Keratinocyte (primary cell): ENCODE measurements at places on chromosomes 4 and X.

DNA sequence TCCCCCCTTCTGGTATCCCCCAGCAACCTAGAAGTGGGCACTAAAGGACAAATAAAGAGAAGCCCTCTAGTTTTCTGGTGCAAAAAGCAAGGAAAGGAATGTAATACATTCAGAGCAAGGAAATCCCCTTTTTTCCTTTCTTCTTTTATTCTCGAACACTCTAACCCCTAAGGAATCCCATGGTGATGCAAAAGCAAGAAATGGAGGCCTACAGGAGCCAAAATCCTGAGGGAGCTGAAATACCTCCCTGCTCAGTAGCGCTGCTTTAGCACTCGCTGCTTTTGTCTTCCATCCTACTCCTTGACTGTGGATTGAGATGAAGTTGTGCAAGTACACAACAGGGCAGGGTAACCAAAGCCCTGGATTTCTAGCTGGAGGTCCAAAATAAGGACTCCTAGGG, 251.0 kb downstream of the PRDM5 start:
- H3K36me3 ChIP-seq, result no peaks in the 10 kb centered on the region
- H3K27ac ChIP-seq, result no peak overlapping the region
- no peaks in the 10 kb centered on the region for H3K27me3 ChIP-seq

DNA sequence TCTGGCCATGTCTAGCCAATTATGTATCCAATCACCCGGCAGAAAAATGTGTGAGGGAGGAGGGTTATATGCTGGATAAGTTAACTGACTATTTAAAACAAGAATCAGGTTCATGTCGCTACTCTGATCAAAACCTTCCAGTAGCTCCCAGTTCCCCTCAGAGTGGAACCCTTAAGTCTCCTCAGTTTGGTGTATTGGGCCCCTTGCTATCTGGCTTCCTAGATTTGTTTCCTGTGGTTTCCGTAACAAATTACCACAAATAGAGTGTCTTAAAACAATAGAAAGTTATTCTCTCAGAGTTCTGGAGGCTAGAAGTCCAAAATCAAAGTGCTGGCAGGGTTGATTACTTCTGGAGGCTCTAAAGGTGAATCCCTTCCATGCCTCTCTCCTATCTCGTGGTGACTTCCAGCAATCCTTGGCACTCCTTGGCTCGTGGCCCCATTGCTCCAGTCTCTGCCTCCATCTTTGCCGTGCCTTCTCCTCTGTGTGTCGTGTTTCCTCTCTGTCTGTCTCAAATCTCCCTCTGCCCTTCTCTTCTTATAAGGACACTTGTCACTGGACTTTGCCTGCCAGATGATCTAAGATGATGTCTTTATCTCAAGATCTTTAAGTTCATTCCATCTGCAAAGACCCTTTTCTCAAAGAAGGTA, 10.5 kb upstream of the ENPP6 start:
- no peaks in the 10 kb centered on the region for H3K36me3 ChIP-seq
- H3K4me3 ChIP-seq, result no peak overlapping the region
- no peak overlapping the region for H3K27ac ChIP-seq
- H3K4me1 ChIP-seq, result no peaks in the 10 kb centered on the region
- H3K27me3 ChIP-seq, result no peaks in the 10 kb centered on the region

- H3K36me3 ChIP-seq, result no peaks in the 10 kb centered on the region
- no peak for DNase-seq
- peaks cover 5% of the 10 kb centered on the region for H3K27me3 ChIP-seq
- H3K4me1 ChIP-seq, result no peaks in the 10 kb centered on the region
- no peak overlapping the region for H3K4me3 ChIP-seq
These were observed 2.3 kb downstream of the XKRX start for GRCh38 chrX:100926453-100926852.

DNA sequence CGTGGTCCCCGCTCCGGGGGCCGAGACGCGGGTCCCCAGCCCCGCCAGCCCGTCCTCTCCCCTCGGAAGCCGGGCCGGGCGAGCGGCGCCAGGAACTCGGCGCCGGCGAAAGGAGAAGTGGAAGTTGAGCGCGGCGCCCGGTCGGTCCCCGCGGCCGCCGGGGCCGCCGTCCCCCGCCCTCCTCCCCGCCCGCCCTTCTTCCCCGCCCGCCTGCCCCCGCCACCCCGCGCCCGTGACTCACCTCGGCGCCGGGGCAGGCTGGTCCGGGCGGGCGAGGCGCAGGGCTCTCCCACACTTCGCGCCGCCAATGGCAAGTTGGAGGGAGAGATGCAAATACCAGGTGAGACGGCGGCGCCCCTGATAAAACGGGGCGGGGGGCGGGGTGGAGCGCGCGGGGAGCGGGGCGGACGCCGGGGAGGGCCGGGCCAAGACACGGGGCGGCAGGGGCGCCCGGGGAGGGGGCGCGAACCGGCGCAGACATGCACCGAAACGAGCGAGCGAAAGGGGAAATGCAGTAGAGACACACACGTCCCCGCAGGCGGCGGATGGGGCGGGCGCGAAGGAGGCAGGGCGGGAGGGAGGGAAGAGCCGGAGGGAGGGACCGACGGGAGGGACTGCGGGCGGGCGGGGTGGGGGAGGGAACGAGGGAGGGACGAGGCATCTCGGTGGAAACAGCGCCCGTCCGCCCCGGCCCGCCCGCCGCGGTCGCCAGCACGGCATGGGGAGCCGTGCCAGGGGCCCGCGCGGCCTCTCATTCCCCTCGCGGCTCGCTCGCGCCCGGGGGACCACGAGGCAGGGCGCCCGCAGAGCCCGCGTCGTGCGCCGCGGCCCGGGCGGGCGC, at the start of gene ELF4:
ELF4 (minus strand) TSS at position 119 of the 841 bp plus-strand sequence. CDS start 29,167 bp downstream, outside the sequence.
- H3K36me3 ChIP-seq, result peaks cover 1% of the 10 kb centered on the region
- no peaks in the 10 kb centered on the region for H3K27me3 ChIP-seq
- peak within 1 kb of the TSS; percentile 76 for H3K27ac ChIP-seq
- peak within 1 kb of the TSS; percentile 73 for H3K4me3 ChIP-seq
- peaks cover 32% of the 10 kb centered on the region for H3K4me1 ChIP-seq
- DNase-seq, result no peak

GRCh38 chr4:135120195-135120594, 918.6 kb upstream of the PABPC4L start:
- no peak overlapping the region for H3K4me3 ChIP-seq
- H3K36me3 ChIP-seq, result no peaks in the 10 kb centered on the region
- H3K4me1 ChIP-seq, result no peaks in the 10 kb centered on the region
- H3K27ac ChIP-seq, result no peak overlapping the region

DNA sequence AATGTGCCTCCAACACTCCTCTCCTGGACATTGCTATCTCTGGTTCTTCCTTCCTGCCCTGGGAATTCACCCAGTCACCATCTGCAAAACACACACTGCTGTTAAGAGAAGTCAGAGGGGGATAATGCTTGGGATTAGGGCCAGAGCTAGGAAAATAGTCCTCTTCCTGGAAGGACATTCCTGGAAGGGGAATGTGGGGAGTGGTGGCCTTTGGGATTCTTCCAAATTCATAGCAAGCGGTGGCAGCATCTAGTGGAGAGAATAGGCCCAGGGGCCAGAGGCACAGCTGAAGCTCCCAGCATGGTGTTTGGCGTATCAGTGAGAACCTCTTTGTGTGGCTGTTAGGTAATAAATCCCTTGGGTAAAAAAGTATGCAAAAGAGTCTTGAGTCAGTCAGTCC, 34.3 kb downstream of the SHROOM4 start:
- H3K27ac ChIP-seq, result no peak overlapping the region
- H3K4me3 ChIP-seq, result no peak overlapping the region
- H3K36me3 ChIP-seq, result no peaks in the 10 kb centered on the region
- no peak for DNase-seq
- no peaks in the 10 kb centered on the region for H3K27me3 ChIP-seq

GRCh38 chr4:8766610-8767009, 105.0 kb downstream of the HMX1 start:
- no peaks in the 10 kb centered on the region for H3K4me1 ChIP-seq
- no peak overlapping the region for H3K27ac ChIP-seq
- no peaks in the 10 kb centered on the region for H3K27me3 ChIP-seq
- no peak overlapping the region for H3K4me3 ChIP-seq
- no peak for DNase-seq

DNA sequence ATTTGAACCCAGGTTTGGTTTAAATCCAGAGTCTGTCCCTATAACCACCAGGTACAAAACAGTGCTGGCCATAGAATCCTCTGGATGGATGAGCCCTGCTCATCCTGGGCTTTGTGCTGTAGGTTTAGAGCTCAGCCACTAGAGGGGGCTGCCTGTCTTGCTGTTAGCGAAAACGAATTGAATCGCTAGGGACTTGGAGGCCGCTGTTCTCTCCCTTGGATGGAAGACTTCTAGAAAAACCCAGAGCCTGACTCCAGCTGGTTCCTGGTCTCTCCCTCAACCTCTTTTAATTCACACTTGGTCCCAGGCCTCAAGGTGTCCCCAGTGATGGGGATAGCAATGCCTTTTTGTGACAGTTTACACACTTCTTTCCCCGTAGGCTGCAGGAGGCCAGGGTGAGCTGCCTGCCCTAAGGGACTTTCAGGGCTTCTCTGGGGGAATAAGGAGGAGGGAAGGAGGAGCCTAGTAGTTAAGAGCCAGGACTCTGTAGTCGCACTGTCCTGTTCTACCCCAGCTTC, 8.7 kb downstream of the RIPPLY1 start:
- peaks cover 13% of the 10 kb centered on the region for H3K4me1 ChIP-seq
- no peaks in the 10 kb centered on the region for H3K36me3 ChIP-seq
- no peak overlapping the region for H3K4me3 ChIP-seq

DNA sequence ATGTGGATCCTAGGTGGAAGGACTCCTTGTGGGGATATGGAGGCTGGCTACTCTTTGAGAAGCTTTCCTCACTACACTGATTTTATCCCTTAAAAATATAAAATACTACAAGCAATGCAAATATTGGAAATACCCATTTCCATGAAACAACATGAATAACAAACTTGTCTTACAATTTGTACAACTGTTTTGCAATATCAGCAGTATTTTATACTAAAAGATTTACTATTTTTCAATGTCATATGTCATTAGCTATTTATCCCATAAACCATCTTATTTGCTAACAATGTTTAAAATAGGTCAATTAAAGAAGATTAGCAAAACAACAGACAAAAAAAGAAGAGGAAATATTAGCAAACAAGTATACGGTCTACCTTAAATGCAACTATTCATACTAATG, 1674.1 kb downstream of the PCDH7 start:
- no peaks in the 10 kb centered on the region for H3K36me3 ChIP-seq
- H3K4me3 ChIP-seq, result no peak overlapping the region
- H3K27ac ChIP-seq, result no peak overlapping the region
- no peaks in the 10 kb centered on the region for H3K4me1 ChIP-seq

- H3K27ac ChIP-seq, result no peak overlapping the region
- no peaks in the 10 kb centered on the region for H3K36me3 ChIP-seq
- no peaks in the 10 kb centered on the region for H3K27me3 ChIP-seq
These were observed 3.9 kb downstream of the PRSS12 start for GRCh38 chr4:118348886-118349285.

DNA sequence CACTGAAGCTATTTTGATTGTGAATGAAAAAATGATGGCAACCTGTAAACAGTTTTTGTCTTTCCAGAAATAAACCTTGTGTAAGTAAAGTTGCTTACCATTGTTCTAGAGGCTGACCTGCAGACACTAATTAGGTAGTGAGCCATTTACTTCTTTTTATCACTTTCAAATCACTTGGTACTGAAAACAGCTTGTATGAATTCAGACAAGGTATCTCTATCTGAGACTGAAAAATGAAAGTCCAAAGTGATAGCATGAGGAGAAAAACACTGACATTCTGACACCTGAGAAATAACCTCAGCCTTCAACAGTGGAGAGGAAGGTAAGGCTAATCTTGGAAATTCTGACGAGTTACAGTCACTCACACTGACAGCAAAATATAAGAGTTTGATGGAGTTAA, 238.8 kb downstream of the GPC3 start:
- H3K4me3 ChIP-seq, result no peak overlapping the region
- peaks cover 6% of the 10 kb centered on the region for H3K4me1 ChIP-seq
- no peaks in the 10 kb centered on the region for H3K27me3 ChIP-seq
- DNase-seq, result no peak

GRCh38 chrX:46488712-46489111, 56.5 kb downstream of the ZNF674 start:
- H3K4me3 ChIP-seq, result no peak overlapping the region
- no peak for DNase-seq
- H3K36me3 ChIP-seq, result no peaks in the 10 kb centered on the region
- H3K27ac ChIP-seq, result no peak overlapping the region
- H3K27me3 ChIP-seq, result no peaks in the 10 kb centered on the region
- H3K4me1 ChIP-seq, result no peaks in the 10 kb centered on the region

DNA sequence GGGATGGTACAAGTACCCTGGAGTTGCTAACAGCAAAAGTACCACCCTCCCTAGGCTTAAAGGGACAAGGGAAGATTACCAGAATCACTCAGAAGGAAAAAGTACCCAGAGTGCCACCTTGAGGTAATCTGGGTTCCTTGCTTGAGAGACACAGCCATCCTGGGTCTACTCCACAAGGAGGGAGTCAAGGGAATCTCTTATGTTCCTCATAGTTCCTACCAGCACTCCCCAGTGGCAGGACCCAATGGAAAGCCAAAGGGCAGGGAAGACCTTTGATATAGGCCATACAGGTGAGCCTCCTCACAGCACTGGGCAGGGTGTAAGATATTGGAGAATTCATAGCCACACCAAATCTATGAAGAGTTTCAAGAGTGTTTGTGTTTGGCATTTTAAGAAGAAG, 5.7 kb downstream of the IL2 start:
- no peak overlapping the region for H3K4me3 ChIP-seq
- H3K36me3 ChIP-seq, result no peaks in the 10 kb centered on the region
- no peaks in the 10 kb centered on the region for H3K27me3 ChIP-seq
- DNase-seq, result no peak
- no peak overlapping the region for H3K27ac ChIP-seq

DNA sequence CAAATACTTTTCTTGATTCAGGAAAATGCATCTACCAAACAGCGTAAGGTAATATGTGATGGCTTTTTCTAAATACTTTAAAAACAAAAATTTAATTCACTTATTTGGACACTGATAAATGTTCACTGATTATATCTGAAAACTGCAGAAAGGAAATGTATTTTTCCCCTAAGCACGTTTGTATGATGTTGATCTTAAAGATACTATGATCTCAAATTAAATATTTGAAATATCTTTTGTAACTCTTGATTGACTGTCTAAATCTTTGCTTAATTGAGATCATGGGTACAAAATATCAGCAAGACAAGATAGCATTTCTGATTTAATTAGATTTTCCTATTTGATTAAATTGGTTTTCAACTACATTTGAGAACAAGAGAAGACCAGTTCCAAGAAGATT, 281.0 kb upstream of the UGT8 start:
- no peak for DNase-seq
- H3K4me1 ChIP-seq, result no peaks in the 10 kb centered on the region
- H3K36me3 ChIP-seq, result no peaks in the 10 kb centered on the region
- H3K27ac ChIP-seq, result no peak overlapping the region

GRCh38 chrX:118115953-118116712, 477 bp downstream of the KLHL13 start:
- no peak for DNase-seq
- H3K4me3 ChIP-seq, result peak overlapping the region; percentile 63
- H3K27ac ChIP-seq, result no peak overlapping the region
- H3K4me1 ChIP-seq, result no peaks in the 10 kb centered on the region
- H3K27me3 ChIP-seq, result no peaks in the 10 kb centered on the region
- H3K36me3 ChIP-seq, result no peaks in the 10 kb centered on the region

DNA sequence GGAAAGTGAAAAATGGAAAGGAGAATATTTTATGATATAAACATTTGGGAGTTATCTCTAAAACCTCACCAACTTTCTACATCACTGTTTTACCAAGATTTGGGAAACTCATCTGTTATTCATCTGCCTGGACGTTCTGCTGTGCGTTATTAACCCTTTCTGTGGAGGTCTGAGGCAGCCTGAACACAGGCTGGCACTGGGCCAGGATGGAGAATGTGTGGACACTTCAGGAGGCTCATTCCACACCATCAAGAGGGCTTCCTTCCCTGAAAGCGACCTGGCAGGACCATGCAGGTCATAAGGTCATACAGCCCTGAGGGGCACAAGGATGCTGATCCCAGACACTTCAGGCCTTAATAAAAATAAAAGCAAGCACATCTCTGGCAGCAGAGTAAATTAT, 31.2 kb upstream of the TMEM184C start:
- H3K27me3 ChIP-seq, result no peaks in the 10 kb centered on the region
- peaks cover 5% of the 10 kb centered on the region for H3K4me1 ChIP-seq
- H3K36me3 ChIP-seq, result no peaks in the 10 kb centered on the region
- H3K27ac ChIP-seq, result no peak overlapping the region
- DNase-seq, result no peak
